ENCODE measurements at places on chromosomes 1 and 21.

- no peak for DNase-seq
Observed at GRCh38 chr1:167752219-167752985, 30.6 kb downstream of the MPZL1 start.

DNA sequence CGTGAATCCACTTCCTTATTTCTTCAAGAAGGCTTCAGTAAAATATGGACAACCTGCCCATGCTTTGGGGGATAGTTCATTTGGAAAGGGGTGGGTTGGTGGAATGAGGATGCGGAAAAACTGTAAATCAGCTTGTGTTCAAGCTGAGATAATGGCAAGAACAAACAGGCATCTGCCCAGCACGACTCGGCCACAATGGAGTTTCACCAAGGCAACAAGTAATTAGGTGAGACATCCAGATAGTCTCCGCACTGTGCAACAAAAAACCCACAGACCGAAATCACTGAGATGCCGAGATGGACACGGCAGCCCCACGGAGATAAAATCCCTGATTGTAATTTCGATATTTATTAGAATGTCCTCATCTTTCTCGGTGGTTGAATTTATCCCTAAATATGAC, 455.2 kb downstream of the AJAP1 start:
- no peak for DNase-seq

GRCh38 chr1:68725001-68725752, 228.3 kb upstream of the DEPDC1 start:
- DNase-seq: no peak

DNA sequence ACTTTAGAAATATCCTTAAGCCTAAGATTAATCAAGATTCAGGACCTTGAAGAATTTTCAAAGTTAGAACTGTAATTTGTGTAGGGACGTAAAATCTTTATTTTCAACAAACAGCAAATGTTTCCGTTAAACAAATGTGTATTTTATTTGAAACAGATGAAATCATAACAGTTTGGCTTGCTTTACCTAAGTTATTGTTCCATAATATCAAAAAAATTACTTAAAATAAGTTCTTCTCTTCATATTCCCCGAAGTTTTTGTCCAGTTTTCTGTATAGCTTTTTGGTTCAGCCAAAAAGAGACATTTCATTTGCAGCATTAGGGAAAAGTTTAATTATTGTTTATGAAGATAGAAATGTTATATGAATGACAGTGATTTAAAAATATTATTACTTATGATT, 100.1 kb downstream of the NFIA start:
- DNase-seq: no peak

GRCh38 chr1:38370716-38371504, 324.3 kb upstream of the POU3F1 start:
- no peak for DNase-seq

DNA sequence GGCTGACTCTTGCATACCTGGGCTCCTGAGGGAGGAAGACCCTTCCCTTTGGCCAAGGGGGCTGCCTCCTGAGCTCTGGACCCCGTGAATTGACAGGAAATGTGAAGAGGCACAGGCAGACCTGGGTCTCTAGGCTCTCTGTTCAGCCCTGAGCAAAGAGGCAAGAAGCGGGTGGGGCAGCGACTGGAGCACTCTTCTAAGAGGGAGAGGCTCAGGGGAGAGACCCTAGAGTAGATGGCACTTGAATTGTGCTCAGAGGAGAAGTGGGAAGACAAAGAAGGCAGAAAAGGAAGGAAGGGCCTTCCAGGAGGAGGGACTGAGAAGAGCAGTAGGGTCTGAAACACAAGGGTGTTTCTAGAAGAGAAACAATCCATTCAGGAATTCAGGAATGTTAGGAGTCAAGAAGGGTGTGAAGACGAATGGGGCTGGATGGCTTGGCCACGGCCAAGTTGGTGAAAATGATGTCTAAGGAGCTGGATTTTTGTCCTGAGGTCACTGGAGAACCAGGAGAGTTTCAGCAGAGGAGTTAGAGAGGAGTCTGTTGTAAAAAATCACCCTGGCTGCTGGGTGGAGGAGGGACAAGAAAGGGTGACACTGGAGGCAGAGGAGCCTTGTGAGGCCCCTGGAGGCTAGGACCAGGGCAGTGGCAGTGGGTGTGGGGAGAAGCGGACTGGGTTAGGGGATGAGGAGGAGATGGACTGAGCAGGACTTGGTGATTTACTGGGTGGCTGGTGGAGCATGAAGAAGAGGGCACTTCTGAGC, 5.3 kb downstream of the TIE1 start:
- no peak for DNase-seq

- no peak for DNase-seq
Observed at GRCh38 chr1:224273641-224274040, 56.3 kb downstream of the NVL start.

DNA sequence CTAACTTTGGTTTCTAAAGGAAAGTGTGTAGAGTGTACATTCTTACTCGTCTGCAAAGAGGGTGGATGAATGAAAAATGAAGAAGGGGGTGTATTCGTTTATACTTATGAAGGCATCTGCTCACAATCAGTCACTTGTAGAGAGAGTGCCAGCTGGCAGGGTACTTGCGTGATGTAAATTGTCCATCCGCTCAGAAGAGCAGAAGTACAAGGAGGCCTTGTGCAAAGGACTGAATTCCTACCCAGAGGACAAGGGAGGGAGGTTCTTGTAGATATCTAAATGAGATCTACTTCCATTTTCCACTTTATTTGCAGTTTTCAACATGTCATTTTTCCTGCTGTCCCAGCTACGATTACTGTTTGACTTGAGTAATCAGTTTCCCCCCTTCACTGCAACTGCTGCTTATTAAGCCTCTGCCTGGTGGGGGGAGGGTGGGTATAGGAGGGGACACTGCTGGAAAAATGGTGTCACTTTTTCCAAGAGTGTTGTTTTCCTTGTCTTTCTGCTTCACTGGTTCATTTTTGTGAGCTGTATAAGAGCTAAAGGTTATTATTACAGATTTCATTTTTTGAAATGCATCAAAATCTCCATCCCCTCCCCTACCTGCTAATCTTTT, 67.3 kb downstream of the LAMC1 start:
- no peak for DNase-seq

DNA sequence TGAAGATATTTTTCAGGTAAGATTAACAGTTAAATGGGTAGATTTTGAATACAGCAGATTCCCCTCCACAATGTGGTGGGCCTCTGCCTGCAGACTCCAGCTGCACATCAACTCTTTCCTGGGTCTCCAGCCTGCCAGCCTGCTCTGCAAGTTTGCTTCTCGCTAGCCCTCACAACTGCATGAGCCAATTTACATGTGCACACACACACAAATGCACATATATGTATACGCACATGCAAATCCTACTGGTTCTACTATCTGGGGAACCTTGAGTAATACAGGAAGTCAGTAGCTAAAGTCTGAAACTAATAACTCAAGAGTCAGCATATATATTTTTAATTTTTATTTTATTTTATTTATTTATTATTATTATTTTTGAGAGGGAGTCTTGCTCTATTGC, 34.8 kb upstream of the QSOX1 start:
- DNase-seq: no peak

DNA sequence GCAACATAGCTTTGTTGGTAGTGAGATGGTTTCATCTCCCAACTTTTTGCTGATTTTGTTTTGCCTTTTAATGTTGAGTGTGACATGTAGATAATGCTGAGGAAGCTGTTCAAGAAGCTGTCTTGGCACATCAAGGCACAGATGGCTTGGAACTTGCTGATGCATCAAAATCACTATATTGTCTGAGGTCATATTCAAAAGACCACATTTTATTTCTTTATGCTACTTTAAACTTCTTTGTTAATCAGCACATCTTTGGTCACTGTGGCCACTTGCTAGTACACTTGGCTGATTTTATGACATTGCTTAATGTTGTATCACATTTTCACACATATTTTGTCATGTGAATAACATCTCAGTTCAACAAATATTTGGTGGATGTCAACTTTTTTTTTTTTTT, 87.1 kb upstream of the BCL10 start:
- DNase-seq: no peak

DNA sequence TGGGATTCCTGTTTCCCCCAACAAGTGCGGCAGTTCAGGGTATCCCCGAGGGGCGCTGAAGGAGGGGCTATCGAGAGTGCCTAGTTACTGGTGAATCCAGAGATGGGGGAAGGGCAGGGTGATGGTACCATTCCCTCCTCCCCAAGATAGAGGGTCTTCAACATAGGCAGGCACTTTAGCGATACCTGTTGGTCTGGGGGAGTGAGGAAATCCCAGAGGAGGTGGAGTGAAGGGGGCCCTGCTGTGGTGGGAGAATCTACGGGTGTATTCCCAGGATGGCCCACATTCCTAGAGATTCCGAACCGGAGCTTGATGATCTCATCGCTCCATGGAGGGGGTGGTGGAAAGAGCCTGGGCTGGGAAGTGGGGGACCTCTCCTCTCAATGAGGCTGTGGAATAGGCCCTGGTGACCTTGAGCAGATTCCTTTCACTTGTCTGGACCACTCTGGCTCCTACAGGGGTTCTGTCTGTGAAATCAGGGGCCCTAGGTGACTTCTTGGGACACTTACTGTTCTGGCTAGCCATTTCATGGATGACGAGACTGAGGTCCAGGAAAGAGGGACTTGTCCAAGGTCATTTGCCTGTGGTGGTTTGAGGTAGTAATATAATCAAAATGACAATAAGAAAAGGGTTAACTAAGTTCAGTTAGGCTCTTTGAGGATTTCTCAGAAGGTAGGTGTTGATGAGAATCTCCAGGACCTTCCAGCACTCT, 52.7 kb upstream of the SYNC start:
- DNase-seq: no peak

DNA sequence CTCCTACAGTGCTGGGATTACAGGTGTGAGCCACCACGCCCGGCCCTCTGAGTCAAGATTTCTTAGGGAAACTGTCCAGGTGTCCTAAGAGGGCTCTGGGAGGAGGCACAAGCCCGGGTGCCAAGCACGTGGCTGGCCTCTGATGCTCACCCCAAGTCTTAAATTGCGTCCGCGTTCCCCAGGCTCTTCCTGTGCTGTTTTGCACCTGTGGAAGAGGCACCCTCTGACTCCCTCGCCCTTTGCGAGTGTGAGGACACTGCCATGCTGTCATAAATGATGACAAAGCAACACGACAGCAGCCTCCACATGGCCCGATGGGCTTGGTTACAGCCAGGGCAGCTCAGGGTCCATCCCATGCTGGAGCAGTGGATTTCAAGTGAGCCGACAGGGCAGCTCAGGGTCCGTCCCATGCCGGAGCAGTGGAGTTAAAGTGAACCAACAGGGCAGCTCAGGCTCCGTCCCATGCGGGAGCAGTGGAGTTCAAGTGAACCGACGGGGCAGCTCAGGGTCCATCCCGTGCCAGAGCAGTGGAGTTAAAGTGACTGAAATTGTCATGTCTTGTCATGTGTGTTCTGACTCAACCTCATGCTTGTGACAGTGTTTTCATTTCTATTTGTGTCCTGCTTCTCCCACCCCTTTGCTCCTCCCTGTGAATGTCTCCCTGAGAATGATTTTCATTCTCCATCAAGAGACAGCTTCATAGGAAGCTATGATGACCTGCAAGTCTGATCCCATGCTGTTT, 33.9 kb downstream of the PCNT start:
- DNase-seq: no peak

DNA sequence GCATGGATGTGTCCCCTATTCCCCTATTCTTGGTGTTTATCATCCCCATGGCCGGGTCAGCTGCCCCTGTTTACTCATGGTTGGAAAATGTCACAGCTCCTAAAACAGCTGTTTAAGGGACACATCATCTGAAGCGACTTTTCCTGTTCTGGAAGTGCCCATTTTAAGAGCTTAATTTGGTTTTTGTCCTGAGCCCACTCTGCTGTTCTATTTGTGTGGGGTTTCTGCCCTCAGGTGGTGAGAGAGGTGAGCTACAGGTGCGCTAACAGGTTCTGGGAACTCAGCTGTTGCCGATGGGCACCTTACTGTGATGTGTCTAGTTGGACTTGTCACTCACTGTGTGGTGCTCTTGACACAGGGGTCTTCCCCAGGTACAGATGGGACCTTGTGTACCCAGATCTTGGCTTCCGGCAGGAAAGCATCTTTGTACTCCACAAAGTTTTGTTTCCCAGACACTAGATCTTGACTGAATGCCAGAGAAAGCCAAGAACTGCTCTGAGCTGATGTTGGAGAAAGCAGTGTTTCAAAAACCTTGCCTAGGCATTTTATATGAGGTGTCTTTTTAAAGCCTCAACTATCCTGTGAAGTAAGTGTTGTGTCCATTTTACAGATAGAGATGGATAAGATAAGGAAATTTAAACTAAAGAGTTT, 59.0 kb upstream of the CD1D start:
- DNase-seq: no peak

- no peak for DNase-seq
Observed at GRCh38 chr1:154891452-154891851, 21.4 kb upstream of the KCNN3 start.

- DNase-seq: no peak
Observed at GRCh38 chr1:3945222-3945621, 45.1 kb upstream of the C1orf174 start.

DNA sequence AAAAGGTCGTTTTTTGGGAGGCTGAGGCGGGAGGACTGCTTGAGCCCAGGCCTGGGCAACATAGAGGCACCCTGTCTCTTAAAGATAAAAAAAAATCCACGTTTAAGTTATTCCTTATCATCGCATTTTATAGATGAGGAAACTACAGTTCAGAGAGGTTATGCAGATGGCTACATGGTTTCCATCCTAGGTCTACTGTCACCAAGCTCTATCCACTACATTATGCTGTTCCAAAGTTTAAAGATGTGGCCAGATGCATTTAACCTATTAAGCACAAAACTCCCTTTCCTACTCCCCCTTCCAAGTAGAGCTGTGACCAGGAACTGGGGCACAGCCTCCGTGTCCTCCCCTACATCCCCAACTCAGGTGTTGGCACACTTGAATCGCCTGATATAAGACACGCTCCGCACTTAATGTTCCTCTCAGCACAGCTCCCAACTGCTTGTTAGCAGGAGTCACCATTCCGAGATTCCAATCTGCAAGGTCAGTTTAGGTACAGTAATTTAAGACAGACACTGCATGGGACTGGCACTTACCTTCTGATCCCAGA, 1.3 kb downstream of the TAF5L start:
- no peak for DNase-seq

GRCh38 chr1:17185485-17185860, 19.5 kb upstream of the PADI1 start:
- no peak for DNase-seq

GRCh38 chr1:50023292-50024159, at the start of gene AGBL4:
Gene AGBL4, minus strand, starts transcription at chr1:50023954.
- DNase-seq: no peak

- no peak for DNase-seq
Observed at GRCh38 chr1:115828101-115829022, 12.6 kb downstream of the NHLH2 start.

Measured in stimulated activated CD8-positive, alpha-beta memory T cell treated with anti-CD3 and anti-CD28 coated beads, Interleukin-4, amount 100 ng/mL, for 24 hours (primary cell).